ENCODE measurements at places on chromosomes 6 and 20. TPM values are rescaled to one million over a fixed set of nuclear protein-coding genes. Genes with fewer than 3 reads are reported as not detected.
A peak's percentile ranks its signal among the peaks of the same experiment; 100 is the strongest.

The IL20RA gene
- total RNA-seq, result not detected

The BPIFB1 gene
- not detected for total RNA-seq

The UNC5CL gene
- total RNA-seq, result 4.6 TPM

The APOBEC2 gene
- total RNA-seq, result not detected

The RHAG gene
- not detected for total RNA-seq

The SAMD3 gene
- total RNA-seq, result 2.5 TPM

The RBM24 gene
- total RNA-seq, result not detected

The SLC35F1 gene
- not detected for total RNA-seq

The EGFL8 gene
- total RNA-seq, result 3.9 TPM

The FKBP1C gene
- not detected for total RNA-seq

DNA sequence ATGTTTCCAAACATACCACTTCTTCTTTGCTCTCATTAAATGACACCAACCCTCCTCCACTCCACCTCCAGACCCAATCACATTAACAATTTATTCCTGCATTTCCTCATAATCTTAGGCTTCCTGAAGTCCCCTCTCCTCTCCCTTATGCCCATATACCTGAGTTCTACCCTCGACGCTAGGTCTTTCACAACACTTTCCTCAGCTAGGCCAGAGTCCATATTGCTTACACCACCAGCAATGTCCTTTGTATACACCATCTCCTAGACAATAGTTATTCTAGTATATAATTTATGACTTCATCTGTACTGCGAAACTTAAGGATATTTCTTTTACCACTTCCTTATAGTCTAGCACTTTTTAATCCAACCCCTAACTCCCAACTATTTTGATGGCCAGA lies 47.7 kb downstream of the SIM1 start:
- DNase-seq, result no peak

GRCh38 chr6:17347012-17347411 lies 46.4 kb upstream of the CAP2 start:
- no peak for DNase-seq

- no peak for DNase-seq
Measured at GRCh38 chr6:121826156-121826810, 390.8 kb downstream of the GJA1 start.

GRCh38 chr20:1805816-1806215 lies 89.4 kb upstream of the SIRPA start:
- no peak for DNase-seq

- DNase-seq, result no peak
Measured at GRCh38 chr6:124800222-124800621, 162.0 kb upstream of the RNF217 start.

DNA sequence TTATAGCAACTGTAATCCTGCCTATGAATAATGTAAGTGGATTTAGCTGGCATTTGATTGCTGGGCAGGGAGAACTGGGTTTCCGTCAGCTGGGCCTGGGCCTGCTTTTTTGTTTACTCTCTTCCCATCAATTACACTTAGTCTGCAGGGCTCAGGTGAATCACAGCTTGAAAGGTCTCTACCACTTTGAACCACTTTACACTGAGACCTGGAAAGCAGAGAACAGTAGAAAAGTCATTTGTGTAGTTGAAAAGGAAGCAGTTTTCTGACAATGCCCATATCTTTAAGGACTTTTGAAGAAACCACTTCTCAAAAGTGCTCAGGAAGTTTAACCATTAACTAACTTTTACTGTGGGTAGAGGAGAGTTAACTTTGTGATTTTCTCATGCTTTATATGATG lies 315.4 kb upstream of the SASH1 start:
- DNase-seq, result no peak

DNA sequence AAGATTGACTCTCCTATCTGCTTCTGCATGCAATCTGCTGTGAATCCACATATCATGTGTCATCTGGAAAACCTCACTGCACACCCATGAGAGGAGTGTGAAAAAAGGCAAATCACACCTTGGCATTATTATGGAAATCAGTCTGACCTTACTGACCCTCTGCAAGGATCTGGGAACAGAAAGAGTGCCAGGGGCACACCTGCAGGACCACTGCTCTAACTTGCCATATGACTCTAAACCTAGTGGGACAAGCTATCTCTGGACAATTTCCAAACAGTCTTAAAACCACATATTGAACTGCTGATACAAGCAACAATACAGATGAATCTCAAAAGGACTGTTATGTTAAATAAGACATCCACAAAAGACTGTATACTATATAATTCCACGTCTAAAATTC lies 50.3 kb downstream of the ABHD12 start:
- DNase-seq, result no peak

DNA sequence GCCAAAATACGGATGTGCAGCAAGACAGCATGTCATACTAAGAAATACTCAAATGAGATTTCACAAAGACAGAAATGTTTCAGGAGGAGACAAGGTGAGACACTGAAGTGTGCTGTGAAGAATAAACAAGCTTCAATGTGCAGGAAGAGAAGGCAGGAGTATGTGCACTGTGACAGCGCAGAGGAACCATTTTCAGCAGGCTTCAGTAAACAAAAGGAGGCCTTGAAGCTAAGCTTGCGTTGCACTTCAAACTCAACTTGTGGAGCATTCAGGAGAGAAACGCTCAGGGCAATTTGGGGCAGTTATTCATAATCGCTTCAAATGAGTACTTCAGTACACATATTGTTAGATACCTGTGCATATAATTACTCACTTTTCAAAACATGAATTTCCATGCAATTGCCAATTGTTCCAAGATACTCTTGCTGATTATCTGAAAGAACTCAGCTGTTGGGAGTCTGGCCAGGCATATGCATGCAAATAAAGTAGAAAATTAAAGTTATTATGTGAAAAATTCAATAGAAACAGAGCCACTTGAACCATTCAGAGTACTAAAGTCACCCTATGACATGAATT lies 234.2 kb upstream of the OPRM1 start:
- DNase-seq, result no peak

DNA sequence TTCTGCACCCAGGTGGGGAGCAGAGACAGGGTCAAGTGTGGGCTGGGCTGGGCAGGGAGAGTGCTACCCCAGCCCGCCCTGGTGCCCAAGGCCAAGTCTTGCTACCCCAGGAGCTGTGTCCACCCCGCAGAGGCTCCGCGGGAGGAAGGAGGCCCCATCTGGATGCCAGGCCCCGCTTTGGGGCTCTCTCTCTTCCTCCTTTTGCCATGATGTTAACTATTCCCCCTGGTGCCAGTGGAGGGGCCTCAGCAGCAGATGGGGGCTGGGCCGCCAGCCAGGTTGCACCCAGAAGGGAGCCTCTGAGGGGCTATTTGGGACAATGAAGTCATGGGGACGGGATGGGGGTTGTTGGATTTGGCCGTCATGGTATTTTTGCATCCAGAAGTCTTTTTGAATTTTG lies 9.3 kb downstream of the SLC17A9 start:
- DNase-seq, result no peak

DNA sequence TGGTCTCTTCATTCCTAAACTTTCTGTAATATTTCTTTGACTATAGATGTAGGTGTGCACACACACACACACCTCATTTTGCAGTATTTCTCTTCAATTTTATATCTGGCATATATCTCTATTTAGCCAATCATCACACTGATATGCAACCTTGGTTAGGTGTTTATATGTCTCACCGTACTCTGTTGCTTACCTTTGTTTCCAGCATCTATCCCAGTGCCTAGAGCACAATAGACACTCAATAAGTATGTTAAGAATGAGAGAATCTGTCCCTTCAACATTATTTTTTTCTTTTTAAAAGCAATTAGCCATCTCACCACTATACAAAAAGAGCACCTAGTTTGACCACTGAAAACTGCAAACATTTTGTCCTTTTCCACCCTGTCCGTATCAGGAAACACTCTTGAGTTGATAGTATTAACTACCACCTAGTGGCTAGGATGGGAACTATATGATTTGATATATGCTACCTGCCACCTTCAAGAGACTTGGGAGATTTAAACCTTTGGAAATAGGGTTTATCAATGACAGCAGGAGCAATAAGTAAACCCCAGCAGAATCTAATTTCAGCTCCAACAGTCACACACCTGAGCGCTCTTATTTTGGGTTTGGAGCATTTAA lies 48.7 kb upstream of the RSPO3 start:
- no peak for DNase-seq

- DNase-seq, result no peak
Measured at GRCh38 chr20:8940326-8940725, 128.6 kb upstream of the PLCB4 start.

GRCh38 chr6:109393886-109394281 lies 11.6 kb upstream of the CD164 start:
- DNase-seq, result no peak

DNA sequence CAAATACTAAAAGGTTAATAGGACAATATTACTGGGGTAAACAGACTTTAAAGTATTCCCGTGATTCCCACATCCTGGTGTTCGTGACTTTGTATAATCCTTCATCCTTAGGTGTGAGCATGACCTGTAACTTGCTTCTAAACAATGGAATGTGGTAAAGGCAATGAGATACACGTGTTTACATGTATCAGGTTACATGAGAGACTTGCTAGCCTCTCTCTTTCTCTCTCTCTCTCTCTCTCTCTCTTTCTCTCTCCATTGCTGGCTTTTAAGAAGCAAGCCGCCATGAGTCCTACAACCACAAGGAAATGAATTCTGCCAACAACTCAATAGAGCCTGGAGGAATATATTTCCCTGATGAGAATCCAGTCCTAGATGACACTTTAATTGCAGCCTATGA lies 83.9 kb upstream of the LGSN start:
- no peak for DNase-seq

DNA sequence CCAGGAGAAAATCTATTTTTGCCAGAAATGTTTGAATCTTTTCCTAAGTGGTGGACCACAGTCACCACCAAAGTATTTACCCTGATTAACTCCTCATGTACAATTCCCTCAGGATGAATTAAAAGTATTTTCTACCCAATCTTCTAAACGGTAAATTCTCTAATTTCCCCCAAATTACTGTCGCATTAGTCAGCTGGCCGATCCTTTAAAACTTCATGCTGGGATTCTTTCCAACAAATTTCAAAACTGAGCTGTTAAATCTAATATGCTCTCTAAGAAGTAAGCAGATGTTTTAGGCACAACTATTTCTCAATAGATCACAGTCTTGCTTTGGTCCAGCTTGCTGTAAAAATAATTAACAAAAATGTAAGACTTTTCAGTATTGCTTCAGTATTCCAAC lies 447.2 kb downstream of the FRK start:
- DNase-seq, result no peak

DNA sequence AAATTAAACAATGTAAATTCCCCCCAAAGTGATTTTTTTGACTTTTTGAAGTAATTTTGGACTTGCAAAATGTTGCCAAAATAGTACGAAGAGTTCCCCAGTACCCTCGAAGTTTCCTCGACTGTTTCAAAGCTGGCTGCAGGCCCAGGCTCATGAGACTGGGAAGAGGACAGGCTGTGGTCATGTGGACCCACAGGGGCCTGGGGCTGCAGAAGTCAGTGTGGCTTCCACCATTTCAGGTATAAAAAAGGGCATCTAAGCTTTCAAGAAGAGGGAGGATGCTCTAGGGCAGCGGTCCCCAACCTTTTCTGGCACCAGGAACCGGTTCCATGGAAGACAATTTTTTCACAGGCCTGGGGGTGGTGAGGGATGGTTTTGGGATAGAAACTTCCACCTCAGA lies 75.0 kb downstream of the PTPN1 start:
- no peak for DNase-seq

- peak; percentile 22 for DNase-seq
Measured at GRCh38 chr6:16700202-16700915, 60.9 kb downstream of the ATXN1 start.

DNA sequence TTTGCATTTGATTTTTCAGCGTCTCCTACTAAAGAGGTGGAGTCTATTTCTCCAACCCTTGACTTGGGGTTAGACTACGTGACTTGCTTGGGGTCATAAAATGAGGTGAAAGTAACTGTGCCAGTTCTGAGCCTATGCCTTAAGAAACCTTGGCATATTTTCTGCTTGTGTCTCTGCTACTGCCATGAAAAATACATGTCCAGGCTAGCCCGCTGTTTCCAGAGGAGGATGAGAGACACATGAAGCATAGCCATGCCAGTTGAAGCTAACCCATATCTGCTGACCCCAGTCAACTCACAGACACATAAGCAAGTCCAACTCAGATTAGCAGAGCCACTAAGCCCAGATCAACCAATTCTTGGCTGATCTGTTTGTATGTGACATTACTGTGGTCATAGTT lies 38.7 kb downstream of the SCP2D1 start:
- no peak for DNase-seq

- no peak for DNase-seq
Measured at GRCh38 chr6:107571354-107571753, 81.4 kb downstream of the SOBP start.

DNA sequence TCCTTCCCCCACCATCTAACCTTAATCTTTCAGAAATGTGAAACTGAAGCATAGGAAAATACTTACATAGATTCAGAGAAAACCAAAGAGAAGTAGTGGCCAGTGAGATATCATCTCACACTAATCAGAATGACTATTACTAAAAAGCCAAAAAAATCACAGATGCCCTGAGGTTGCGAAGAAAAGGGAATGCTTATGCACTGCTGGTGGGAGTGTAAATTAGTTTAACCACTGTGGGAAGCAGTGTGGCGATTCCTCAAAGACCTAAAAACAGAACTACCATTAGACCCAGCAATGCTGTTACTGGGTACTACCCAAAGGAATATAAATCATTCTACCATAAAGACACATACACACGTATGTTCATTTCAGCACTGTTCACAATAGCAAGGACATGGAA lies 9.2 kb upstream of the PREX1 start:
- DNase-seq, result no peak

DNA sequence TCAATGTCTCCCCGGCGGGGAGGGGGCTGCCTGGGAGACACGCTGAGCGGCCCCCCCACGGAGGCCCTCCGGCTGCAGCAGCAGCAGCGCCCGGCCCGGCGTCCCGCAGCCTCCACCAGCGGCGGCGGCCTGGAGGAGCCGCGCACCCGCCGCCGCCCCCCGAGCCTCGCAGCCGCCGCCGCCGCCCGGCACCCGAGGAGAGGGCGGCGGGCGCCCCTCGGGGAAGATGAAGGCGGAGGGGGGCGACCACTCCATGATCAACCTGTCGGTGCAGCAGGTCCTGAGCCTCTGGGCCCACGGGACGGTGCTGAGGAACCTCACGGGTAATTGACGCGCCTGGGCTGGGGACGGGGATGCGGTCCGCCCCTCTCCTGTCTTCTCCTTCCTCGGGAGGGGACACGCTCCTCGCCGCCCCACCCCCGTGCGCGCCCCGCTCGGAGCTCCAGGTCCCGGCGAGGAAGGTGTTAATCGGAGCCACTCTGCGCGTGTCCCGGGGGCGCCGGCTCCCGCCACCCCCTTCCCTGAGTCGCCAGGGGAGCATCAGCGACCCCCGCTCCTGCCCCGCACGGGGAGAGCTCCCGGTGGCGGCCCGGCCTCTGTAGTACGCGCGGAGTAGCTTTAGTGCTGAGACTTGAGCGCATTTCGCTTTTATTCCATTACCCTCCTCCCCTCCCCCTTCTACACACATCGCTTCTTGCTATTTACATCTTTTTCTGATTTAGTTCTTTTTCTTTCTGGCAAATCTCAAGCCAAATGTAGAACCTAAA lies 686 bp downstream of the TMEM170B start:
- peak; percentile 61 for DNase-seq

- DNase-seq, result no peak
Measured at GRCh38 chr6:30348957-30349356, 4.0 kb downstream of the RPP21 start.
